ENCODE measurements at places on chromosomes 4 and X. TPM values are rescaled to one million over a fixed set of nuclear protein-coding genes. Genes with fewer than 3 reads are reported as not detected.

CLTRN gene
- total RNA-seq: 0.25 TPM

DNA sequence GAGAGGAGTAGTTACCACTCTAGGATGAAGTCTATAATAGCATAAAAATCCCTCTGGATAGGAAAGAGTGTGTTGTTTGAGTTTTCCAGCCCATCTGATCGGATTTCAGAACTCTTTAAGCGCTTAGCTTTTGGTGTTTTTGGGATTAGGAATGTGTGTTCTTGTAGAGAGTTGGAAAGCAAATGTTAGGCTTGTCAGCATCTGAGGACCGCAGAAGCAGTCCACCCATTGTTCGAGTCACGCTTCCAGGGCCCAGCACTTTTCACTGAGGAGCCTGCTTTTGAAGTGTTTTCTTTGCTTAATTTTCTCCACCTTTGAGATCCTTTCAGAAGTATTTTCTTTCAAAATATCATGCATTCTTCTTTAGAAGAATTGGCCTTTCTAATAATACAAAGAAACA lies 306.2 kb downstream of the TENM3 start:
- DNase-seq: no peak

MAGEA12 gene
- total RNA-seq: not detected

DNA sequence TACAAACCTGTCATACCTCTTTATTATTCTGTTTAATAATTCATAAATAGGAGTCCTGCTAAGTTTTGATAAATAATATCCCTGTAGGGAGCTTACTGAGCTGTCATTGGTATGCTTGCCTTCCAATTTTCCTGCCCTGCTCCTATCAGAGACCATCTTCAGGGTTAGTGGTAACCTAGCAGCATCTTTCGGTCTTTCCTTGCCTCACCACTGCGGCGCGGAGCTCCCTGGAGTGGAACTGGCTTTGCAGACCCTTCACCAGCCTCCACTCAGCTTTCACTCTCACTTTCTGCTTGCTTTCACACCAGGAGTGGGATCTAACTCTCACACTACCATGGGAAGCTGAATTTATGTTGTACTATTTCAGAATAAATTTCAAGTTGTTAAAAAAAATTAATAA lies 481.7 kb upstream of the ATOH1 start:
- DNase-seq: no peak
